Foreskin melanocyte (primary cell): ENCODE measurements at places on chromosomes 3 and 15.
A peak's percentile ranks its signal among the peaks of the same experiment; 100 is the strongest.

GRCh38 chr15:60949039-60949977, 279.8 kb downstream of the RORA start:
- no peak for DNase-seq

DNA sequence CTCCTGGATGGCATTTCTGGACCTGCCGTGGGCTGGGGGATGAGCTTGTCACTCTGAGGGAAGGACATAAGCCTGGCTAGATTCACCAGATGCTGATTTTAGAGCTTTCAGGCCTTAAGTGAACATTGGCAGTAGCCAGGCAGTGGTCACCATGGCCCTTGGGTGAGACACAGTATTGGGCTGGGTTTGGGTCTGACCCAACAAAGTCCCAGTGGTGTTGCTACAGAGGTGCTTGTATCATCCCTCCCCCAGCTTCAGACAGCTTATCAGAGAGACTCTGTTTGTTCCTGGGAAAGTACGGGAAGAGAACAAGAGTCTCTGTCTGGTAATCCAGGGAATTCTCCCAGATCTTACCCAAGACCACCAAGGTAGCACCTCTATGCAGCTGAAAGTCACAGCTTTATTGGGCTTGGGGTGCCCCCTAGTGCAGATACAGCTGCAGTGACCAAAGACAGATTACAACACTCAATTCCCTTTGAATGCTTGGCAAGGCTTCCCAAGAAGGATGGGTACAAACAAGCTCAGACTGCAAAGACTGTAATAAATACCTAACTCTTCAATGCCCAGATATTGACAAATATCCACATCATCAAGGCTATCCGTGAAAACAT, 9.8 kb upstream of the RUVBL1 start:
- DNase-seq: no peak

GRCh38 chr3:181418233-181418632, 293.5 kb upstream of the SOX2 start:
- DNase-seq: no peak

DNA sequence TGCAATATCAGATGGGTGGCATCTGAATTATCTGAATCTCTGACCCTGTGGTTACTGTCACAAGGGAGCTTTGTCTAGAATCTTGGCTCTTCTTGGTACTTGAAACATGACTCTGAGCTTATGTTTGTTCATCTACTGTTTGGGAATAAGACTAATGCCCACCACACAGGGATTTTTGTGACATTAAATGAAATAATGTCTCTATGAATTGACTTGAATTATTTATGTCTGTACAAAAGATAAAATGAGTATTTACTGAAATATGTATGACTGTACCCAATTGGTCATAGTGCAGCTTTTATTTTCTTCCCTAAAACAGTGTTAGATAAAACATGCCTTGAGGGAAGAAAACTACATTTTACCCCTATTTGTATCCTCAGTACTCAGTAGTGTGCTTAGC, 87.9 kb upstream of the ZPLD1 start:
- DNase-seq: peak; percentile 60

GRCh38 chr3:36408146-36408545, 27.8 kb downstream of the STAC start:
- no peak for DNase-seq

DNA sequence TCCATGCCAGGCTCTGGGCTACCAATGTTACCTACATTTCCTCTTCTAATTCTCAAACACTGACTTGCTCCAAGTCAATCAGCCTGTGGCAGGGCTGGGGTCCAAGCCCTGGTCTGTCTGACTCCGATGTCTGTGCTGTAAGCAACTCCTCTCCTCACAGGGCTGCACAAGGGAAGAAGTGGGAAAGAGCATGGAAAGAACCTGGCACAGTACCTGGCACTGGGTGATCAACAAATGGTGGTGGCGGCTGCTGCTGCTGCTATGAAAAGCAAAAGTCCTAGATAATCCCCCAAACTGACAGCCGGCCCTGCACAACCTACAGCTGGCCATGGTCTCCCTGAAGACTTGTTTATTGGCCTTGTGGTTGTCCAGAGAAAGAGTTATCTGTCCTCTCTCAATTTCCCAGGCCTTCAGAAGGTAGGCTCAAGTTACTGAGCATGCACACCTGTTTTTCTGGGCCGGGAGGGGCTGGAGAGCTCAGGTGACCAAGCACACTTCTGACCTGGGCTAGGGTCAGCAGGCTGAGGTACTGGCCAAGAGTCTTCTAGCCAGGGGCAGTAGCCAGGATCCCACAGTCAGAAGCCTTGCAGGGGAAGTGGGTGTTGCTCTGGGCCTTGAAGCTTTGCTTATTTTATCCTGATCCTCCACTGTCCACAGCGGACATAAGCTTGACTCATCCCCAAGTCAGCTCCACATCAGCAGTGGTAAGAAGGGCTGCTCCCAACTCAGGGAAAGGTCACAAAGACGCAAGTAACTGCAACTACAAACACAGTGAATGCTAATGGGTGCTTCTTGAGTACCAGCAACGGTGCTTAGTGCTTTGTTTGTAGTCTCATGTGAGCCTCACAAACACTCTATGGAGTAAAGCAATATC, 35.3 kb upstream of the KY start:
- no peak for DNase-seq

GRCh38 chr3:38823722-38824121, 7.7 kb upstream of the SCN10A start:
- no peak for DNase-seq

- DNase-seq: no peak
Observed at GRCh38 chr3:4721511-4721911, 228.4 kb downstream of the ITPR1 start.

GRCh38 chr3:12630292-12630691, 33.6 kb downstream of the RAF1 start:
- no peak for DNase-seq

- no peak for DNase-seq
Observed at GRCh38 chr15:27278761-27279160, 307.8 kb downstream of the GABRG3 start.

GRCh38 chr3:186880406-186880805, 37.9 kb downstream of the ADIPOQ start:
- no peak for DNase-seq

- no peak for DNase-seq
Observed at GRCh38 chr3:72158639-72159326, 373.8 kb upstream of the PROK2 start.

DNA sequence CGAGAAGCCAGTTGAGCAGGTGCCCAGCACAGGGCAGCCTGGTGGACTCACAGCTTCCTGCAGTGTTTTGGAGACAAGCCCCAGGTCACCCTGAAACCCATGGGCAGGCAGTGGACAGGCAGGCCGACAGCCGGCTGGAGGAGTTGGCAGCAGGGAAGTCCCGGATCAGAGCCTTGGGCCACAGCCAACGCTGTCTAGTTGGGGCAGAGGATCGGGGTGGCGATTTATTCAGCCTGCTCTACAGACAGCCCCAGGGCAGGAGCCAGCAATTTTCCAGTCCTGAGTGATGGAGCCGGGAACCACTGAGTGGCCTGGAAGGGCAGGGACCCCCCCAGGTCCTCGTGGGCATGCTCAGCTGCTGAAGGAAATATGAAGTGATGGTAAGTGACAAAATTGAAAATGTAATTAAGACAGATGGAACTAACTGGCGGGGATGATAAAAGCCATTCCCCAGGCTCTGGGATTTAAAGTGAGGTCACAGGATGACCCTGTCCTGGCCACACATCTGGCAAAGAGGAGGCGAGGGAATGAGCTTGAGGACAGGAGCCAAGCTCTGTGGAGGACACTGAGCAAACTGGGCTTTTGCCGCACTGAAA, 34.4 kb upstream of the TBC1D21 start:
- no peak for DNase-seq

GRCh38 chr15:70704731-70705130, 58.6 kb downstream of the UACA start:
- no peak for DNase-seq

DNA sequence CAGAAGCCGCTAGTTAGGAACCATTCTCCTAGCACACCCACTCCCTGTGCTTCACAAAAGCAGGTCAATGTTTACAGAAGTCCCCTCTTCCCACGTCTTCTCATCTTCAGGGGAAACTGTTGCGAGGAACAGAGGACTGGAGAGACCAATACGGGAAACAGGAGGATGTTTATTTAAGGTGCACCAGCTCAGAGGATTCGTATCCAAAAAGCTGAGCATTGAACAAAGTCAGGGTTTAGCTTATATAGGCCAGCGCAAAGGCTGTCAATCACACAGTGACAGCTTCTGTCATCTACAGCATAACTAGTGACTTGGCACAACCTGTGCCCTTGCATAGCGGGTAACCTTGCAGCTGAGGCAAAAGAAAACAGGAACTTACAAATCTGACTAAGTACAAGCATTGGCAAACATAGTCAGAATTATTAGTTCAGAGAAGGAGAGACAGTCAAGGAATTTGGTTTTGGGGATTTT, 61.3 kb downstream of the ZDHHC19 start:
- no peak for DNase-seq

DNA sequence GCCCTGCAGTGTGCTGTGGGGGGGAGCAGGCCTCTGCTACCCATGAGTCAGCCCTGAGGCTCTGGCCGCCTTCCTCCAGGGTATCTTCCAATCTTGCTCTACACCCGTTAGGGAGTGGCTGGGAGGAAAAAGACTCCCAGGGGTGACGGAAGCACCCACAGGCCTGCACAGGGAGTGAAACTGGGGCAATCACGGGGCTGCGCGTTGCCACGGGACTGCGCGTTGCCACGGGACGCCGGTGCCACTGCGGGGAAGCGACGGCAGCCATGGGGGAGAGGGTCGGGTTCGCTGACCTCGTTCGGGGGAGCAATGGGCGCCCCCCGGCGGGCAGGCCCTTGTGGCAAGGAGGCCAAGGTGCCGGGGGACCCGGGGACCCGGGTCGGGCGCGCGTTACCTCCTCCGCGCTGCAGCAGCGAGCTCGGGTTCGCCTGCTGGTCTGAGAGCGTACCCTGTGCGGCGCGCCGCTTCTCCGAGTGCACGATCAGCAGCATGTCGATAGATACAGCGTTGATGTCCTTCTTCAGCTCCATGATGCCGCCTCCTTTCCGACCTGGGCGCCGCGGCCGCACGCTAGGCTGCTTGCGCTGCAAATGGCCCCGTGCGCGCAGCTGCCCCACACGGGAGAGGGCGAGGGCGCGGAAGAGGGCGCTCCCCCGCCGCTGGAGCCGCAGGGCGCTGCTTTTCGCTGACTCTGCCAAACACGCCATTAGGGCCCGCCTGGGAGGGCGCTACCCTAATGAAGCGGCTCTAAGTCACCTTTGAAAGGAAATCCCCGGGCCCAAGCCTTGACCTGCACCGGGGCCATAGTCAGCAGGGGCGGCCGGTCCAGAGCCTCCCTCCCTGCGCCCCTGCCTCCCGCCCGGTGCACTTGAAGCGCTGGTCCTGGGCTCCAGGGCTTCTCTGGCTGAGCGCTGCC, at the start of gene KY:
TSS of gene KY (minus strand) at position 592 of the 916 bp plus-strand sequence. CDS start at position 530, 62 bp downstream.
- no peak for DNase-seq

DNA sequence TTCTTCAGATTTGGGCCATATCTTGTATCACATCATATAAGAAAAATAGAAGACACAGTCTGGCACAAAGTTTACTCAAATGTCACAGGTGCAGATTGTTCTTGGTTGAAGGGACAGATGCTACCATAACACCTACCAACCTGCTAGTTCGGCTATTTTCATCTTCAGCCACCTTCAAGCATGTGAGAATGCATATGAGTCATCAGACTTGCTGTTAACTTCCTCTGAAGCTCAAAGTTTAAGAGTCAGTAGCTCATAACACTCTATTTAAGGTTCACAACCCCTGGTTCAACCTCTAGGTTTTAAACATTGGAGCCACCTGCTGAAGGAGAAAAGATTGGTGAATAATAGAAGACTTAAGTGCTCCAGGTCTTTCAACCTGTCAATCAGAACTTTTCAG, 522.8 kb downstream of the NLGN1 start:
- no peak for DNase-seq

GRCh38 chr3:187821616-187822317, 76.5 kb upstream of the BCL6 start:
- DNase-seq: no peak

DNA sequence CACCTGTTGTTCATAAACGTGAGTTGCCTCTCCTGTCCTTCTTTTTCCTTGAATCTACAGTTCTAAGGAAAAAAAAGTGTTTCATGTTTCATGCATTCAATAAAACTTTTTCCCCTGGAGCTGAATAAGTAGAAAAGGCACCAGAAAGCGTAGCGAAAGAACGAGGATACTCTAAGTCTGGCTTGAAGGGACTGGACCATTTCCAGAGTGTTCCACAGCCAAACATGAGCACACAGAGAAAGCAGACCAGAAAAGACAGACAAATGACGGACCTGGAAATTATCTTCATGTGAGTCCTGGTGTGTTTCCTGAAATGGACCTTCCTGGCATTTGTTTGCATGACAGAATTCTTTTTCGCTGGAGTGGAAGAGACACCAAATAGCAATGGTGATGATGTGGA, 204.7 kb downstream of the SV2B start:
- no peak for DNase-seq

- peak; percentile 86 for DNase-seq
Observed at GRCh38 chr3:48247401-48247811, 6.5 kb downstream of the ZNF589 start.

- no peak for DNase-seq
Observed at GRCh38 chr3:22746221-22746620, 456.9 kb upstream of the UBE2E2 start.

- DNase-seq: no peak
Observed at GRCh38 chr15:67548862-67549651, 6.6 kb downstream of the MAP2K5 start.

- no peak for DNase-seq
Observed at GRCh38 chr15:76155731-76156130, 95.9 kb downstream of the TMEM266 start.

DNA sequence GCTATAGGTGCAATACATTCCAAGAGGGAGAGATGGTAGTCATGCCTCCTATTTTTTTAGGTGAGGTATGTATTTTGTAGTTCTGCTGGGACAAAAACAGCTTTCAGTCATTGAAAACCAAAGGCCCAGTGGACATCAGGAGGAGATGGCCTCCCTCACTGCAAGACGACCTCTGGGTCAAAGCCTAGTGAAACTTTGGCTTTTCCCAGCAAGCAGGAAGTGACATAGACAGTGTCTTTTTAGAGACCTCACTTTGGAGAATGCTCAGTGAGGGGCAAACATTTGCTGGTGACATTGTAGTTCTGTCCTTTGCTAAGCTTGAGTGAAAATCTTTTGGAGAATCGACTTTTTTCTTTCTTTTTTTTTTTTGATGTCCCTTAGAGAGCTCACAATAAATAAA, 27.3 kb downstream of the LIPC start:
- DNase-seq: no peak

DNA sequence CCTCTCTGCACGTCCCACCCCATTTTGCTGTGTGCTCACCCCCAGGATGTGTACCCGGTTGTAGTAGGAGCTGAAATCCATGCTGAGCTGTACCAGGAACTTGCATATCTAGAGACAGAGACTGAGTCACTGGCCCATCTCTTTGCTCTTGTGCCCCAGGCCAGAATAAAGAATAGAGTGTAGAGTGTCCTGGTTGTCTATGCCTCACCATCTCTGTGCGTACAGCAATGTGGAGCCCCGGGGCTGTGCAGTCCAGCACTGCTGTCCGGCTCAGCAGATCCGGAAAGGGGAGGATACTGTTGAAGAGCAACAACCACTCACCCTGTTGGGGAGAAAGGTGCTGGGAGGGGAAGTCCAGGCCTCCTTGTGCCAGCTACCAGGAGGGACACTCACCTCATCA, 2.6 kb downstream of the DALRD3 start:
- DNase-seq: peak; percentile 92

GRCh38 chr3:179772297-179772696, 119.5 kb downstream of the USP13 start:
- DNase-seq: no peak

GRCh38 chr15:53536479-53537120, 222.9 kb downstream of the WDR72 start:
- DNase-seq: peak; percentile 88

GRCh38 chr3:35194666-35195065, 444.7 kb upstream of the ARPP21 start:
- DNase-seq: no peak
